ENCODE measurements at places on chromosomes 5 and 9.

DNA sequence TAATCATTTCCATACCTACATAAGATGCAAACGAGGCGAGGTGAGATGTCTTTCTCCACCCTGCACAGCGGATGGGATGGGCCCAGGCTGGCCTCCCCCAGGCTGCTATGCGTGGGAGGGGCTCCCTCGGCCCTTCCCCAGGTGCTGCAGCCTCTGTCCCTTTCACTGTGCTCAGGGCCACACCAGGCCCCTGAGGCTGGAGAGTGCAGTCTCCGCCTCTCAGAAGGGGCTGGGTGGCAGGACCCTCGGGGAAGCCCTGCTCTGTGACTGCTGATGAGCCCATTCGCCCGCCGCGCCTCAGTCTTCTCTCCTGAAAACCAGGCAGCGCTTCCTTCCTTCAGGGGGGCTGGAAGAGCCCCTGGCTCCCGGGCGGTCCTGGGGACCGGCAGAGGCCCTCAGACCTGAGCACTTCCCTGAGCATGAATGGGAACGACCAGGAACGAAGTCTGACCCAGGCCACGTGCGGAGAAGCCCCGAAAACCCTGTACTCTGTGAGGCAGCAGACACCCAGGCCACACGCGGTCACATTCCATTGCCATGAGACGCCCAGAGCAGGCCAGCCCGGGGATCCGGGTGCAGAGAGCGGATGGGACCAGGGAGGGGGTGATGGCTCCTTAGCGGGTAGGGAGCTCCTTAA lies 21.9 kb upstream of the NOTCH1 start:
- ATAC-seq, result no peak

DNA sequence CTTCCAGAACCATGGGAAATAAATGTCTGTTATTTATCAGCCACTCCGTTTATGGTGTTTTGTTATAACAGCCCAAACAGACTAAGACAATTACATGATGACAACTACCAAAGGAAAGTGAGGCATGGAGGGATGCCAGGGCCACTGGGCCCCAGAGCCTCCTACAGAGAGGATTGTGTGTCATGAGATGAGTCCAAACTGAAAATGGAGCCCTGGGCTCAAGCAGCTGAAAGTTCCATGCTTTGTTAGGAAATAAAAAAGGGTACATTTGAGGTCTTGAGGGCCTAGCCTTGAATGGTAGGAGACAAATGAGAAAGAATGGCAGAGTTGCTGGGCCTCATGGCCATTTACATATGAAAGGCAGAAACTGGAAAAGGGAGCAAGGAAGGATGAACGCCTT lies 586.5 kb downstream of the CETN3 start:
- no peak for ATAC-seq

GRCh38 chr5:143402553-143403333 lies 743 bp downstream of the NR3C1 start:
- ATAC-seq, result peak; percentile 2

- peak; percentile 5 for ATAC-seq
Measured at GRCh38 chr9:136985027-136985602, 2.3 kb downstream of the LCNL1 start.

DNA sequence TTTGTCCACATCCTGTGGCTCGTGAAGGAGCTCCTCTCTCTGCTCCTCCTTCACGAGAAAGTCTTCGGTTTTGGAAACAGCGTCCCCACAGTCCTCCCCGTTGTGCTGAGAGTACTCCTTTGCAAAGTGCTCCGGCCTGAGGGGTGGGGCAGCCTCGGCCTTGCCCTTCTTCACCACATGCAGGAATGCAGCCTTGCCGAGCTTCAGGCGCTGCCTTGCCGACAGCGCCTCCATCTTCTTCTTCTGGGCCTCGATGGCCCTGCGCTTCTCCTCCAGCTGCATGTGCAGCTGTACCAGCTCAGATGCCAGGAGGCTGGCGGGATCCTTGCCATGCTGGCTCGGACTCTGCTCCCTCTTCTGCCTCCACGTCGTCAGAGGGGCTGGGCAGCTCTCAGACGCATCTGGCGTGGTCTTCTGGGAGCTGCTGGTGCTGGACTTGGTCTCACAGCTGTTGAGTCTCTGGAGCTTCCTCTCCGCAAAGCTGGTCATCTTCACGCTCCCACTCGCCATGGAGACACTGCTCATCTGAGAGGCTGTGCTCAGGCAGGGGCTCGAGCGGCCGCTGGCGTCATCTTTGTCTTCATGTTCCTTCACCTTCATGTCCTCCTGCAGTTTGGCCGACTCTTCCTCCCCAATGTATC lies 85.5 kb downstream of the CAMSAP1 start:
- no peak for ATAC-seq

DNA sequence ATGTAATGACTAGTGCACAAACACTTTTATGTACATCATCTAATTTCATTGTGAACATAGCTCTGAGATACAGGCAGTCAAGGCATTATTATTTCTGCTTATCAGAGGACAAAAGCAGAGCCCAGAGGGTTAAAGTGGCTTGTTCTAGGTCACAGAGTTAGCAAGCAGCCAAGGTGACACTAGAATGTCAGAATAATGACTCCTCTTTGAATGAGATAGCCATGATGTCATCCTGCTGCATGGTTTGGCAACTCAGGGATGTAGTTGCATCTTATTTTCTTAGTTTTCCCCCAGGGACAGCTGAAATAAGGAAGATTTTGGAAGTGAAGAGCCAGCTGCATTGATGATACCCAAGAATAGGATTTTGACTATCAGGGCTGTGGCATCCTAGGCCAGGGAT lies 54.4 kb downstream of the KCNV2 start:
- ATAC-seq, result no peak

- ATAC-seq, result no peak
Measured at GRCh38 chr5:84794486-84795035, 409.9 kb upstream of the EDIL3 start.

GRCh38 chr9:88202321-88202720 lies 64.0 kb upstream of the SPATA31C2 start:
- ATAC-seq, result no peak

GRCh38 chr5:36606428-36607113 lies at the start of gene SLC1A3:
Gene SLC1A3, plus strand, starts transcription at chr5:36606606. Its CDS starts 1,818 bp downstream, at chr5:36608424.
- peak; percentile 84 for ATAC-seq

- ATAC-seq, result no peak
Measured at GRCh38 chr5:32358611-32359010, 45.9 kb upstream of the MTMR12 start.

DNA sequence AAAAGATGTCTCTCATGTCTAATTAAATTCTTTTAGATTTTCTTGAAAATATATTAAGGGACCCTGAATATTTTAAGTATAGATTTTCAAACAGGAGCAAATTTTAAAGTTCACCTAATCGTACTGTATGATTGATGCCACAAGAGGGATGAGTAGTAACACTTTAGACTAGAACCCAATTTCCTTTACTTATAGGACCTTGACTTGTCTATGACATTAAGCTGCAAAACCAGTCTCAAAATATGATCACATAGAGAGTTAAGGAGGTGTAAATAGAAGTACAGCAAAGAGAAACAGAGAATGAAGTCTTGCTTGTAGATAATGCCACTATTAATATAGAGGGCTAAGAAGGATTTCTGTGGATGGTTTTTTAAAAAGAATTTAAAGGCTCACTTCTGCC lies 312.9 kb upstream of the PRR16 start:
- no peak for ATAC-seq

GRCh38 chr5:109410389-109411148 lies 795 bp upstream of the PJA2 start:
- peak; percentile 17 for ATAC-seq

- peak; percentile 63 for ATAC-seq
Measured at GRCh38 chr9:121213136-121213806, 11.6 kb upstream of the RAB14 start.

DNA sequence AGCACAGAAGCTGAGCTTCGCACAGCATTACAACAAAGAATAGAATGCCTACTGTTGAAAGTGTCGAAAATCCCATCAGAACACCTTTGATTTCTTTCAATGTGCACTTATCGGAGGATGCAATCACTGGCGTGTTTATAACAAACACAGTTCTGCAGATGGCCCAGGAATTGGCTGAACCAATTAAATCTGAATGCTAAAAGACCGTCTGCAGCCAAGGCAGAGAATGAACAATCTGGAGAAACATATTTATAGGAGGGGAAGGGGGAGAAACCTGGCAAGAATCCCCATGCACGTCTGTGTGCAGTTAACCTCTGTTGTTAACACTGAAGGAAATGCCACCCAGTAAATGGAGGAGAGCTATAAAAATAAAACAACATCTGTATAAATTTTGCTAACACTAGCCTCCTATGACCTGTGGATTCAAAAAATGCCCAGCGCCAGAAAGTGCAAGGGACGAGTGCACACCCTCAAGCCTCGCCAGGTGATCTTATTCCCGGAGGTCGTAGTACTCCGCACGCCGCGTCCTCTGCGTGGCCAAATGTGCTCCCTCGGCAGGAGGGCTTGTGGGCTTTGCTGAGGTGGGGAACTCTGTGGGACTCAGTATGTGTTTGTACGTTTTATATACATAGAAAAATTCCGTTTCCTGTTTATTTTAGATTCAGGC lies 56.8 kb downstream of the PTCH1 start:
- no peak for ATAC-seq

DNA sequence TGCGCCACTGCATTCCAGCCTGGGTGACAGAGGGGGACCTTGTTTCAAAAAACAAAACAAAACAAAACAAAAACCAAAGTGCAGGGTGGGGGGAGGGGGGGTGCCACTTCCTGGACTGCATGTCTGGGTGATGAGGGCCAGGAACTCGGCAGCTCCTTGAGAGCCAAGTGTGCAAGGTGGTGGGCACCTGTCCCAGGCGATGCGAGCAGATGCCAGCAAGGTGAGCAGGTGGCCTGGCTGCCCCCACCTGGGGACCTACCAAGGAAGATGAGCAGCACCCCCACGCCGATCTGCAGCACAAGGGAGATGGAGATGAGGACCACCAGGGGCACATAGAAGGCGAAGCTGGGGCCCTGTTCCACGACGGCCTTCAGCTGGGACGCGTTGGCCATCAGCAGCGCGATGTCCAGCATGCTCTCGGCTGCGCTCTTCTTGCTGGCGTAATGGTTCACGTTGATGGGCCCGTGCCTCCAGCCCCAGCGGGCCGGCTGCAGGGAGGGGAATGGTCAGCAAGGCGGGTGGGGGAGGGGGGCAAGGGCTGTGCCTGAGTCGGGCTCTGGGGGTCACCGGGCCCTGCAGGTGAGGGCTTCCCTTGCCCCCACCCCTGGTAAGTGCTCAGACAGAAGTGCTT lies 7.8 kb downstream of the NINJ1 start:
- ATAC-seq, result no peak

DNA sequence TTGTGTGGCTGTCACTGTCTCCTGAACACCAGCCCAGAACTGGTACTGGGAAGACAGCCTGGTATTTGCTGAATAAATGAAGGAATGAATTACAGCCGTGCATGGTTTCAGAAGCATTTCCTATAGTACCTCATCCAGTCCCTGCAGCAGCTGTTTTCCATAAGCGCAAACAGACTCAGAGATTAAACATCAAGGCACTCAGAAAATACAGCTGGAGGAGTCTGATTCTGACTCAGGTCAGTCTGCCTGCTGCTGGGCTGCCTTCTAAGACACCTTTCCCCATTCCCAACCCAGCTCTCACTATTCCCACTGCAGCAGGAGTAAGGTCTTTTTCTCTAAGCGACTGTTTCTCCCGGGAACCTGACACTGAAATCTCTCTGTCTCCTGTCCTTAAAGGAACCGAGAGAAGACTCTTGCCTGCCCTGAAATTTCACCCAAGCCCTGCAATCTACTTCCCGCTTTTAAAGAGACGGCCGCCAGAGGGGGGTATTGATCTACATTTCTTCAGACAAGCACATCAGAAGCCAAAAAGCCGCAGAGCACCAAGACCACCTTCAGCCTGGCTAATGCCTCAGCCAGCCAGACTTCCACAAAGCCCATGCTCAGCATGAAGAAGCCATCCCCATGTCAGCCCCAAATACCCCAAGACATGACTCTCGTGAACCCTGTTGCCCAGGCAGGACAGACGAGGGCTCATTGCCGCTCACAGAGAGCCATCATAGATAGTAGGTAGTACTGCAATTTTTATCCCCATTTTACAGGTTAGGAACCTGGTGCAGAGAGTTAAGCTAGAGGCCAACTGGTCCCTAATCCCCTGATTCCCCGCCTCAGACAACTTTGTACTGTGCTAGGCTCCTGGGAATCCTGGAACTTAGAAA lies 5.4 kb upstream of the FOXI1 start:
- ATAC-seq, result no peak

GRCh38 chr5:141654298-141654697 lies 3.1 kb upstream of the FCHSD1 start:
- ATAC-seq, result no peak

- ATAC-seq, result no peak
Measured at GRCh38 chr5:5598547-5599113, 176.2 kb downstream of the ICE1 start.

GRCh38 chr9:77176686-77177142 lies 620 bp upstream of the VPS13A start:
- ATAC-seq, result no peak

DNA sequence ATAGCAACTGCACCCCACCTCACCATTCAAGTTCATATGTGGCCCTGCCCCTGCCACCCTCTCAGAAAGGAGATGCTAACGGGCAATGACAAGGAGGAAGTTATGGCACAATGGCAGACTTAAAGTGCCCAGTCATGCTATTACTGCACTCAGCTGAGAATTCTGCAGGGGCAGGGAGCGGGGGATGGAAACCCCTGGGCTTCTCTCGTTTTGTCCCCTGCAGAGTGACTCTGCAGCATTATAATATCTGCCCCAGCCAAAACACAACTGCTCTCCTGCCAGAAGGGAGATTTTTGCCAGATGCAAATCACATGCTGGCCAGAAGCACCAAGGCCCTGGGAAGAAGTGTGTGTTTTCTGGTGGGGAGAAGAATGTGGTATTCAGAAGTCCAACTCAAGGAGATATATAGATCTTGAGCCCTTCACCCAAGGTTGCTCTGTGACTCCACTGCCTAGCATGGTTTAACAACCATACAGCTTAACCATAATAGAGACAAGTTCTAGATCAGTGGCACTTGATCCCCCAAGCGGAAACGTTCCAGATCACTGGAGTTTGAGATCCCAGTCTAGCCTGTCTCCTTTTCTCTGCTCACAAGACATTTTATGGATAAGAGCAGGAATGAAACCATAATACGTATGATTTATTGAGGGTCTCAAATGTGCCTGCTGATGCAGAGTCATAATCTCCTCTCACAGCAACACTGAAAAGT lies 207.0 kb upstream of the MAP3K1 start:
- no peak for ATAC-seq

DNA sequence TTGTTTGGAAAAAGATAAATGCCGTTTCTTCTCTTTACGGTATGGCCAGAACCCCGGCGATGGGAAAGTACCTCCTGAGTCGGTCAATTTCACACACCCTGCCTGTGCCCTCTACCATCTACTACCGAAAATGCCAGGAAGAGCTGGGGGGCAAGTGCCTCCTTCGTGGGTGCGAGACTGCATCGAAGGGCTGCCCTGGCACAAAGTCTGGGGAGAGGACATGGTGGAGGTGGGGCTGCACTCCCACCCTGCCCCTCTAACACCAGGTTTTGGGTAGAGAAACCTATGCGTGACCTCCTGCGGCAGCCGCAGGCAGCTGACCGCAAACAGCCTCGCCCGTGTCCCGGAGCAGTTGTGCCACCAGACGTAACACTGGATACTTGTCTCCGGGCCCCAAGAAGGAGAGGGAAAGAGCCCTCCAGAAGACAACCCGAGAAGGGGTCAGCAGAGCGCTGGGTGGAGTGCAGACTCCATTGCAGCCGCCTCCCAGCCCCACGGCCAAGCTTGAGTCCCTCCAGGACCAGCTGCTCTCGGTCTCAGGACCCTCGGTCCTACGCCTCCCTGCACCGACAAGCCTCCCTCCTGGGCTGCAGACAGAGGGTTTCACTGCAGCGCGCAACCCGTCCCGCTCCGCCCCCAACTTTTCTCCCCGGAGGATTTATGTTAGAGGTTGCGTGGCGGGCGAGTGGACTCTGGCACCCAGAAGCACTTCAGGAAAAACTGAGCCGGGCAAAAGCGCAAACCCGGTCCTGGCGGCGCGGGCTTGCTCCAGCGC lies 823 bp upstream of the PRDM6 start:
- no peak for ATAC-seq

GRCh38 chr9:737400-738120 lies 103.9 kb upstream of the DMRT1 start:
- no peak for ATAC-seq

All from stimulated activated memory B cell treated with anti-CD40 and anti-IgM and Interleukin-4, amounts not matched to agents 10 μg/mL and 1 μg/mL and 100 μg/mL, for 72 hours (primary cell).